Osteocyte (in vitro differentiated cells): ENCODE measurements at places on chromosomes 2 and 18. TPM values are rescaled to one million over a fixed set of nuclear protein-coding genes. Genes with fewer than 3 reads are reported as not detected.

DNA sequence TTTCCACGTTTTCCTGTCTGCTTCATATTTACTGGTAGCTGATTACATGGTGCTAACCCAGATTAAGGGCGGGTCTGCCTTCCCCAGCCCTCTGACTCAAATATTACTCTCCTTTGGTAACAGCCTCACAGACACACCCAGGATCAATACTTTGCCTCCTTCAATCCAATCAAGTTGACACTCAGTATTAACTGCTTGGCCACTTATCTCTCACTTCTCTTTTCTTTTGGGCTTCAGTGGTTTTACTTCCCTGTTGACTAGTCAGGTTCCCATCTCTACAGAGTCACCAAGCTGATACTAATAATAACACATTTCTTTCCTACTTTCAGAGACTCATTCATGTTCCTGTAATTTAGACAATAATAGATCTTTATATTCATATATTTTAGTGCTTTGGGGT lies 302.2 kb upstream of the MAP2 start:
- H3K27me3 ChIP-seq, result no peaks in the 10 kb centered on the region
- no peaks in the 10 kb centered on the region for H3K4me1 ChIP-seq
- no peaks in the 10 kb centered on the region for H3K36me3 ChIP-seq
- no peak for DNase-seq
- H3K4me3 ChIP-seq, result no peak overlapping the region
- no peak overlapping the region for H3K27ac ChIP-seq

- H3K36me3 ChIP-seq, result no peaks in the 10 kb centered on the region
- H3K4me3 ChIP-seq, result no peak overlapping the region
- H3K27me3 ChIP-seq, result peaks cover 6% of the 10 kb centered on the region
- no peaks in the 10 kb centered on the region for H3K4me1 ChIP-seq
- H3K27ac ChIP-seq, result no peak overlapping the region
Observed at GRCh38 chr18:5720132-5720531, 175.2 kb downstream of the TMEM200C start.

DNA sequence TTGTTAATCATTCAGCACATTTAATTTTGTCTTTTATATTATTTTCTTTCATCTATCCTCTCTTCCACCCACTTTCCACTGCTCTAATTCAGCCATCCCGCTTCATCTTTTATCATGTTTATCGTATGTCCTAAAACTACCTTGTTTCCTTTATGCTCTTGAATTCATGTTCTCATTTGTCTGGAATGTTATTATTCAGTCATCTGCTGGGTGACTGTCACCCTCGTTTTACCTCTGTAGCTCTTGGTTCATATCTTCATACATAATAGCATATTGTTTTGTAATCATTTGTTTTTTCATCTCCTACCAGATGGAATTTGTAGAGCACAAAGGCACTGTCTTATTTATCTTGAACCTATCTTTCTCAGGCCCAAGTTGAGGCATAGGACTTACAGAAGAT lies 37.0 kb downstream of the SMCHD1 start:
- H3K36me3 ChIP-seq, result peaks cover 54% of the 10 kb centered on the region
- H3K4me1 ChIP-seq, result no peaks in the 10 kb centered on the region
- DNase-seq, result no peak
- H3K4me3 ChIP-seq, result no peak overlapping the region
- no peaks in the 10 kb centered on the region for H3K27me3 ChIP-seq

DNA sequence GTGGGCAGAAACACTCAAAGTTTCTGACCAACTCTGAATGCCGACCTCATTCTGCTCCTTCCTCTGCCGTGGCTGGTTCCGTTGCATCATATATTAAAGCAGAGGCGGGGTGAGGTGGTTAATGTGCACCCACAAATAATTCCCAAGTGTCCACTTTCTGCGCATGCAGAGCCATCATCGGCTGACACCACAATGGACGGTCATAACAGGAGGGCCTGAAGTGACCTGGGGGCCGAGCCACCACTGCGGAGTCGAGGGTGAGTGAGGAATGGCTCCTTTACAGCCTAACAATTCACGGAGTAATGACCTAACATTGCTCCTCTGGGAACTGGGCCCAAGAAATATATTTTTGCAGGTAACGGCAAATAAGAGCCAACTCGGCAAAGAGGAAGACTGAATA lies 32.9 kb upstream of the GLI2 start:
- peaks cover 36% of the 10 kb centered on the region for H3K4me1 ChIP-seq
- DNase-seq, result no peak
- H3K36me3 ChIP-seq, result no peaks in the 10 kb centered on the region
- no peak overlapping the region for H3K4me3 ChIP-seq
- no peaks in the 10 kb centered on the region for H3K27me3 ChIP-seq

- peak overlapping the region; percentile 76 for H3K27ac ChIP-seq
- peaks cover 59% of the 10 kb centered on the region for H3K4me1 ChIP-seq
- H3K36me3 ChIP-seq, result peaks cover 88% of the 10 kb centered on the region
Observed at GRCh38 chr2:215367662-215368492, 56.0 kb downstream of the ATIC start.

DNA sequence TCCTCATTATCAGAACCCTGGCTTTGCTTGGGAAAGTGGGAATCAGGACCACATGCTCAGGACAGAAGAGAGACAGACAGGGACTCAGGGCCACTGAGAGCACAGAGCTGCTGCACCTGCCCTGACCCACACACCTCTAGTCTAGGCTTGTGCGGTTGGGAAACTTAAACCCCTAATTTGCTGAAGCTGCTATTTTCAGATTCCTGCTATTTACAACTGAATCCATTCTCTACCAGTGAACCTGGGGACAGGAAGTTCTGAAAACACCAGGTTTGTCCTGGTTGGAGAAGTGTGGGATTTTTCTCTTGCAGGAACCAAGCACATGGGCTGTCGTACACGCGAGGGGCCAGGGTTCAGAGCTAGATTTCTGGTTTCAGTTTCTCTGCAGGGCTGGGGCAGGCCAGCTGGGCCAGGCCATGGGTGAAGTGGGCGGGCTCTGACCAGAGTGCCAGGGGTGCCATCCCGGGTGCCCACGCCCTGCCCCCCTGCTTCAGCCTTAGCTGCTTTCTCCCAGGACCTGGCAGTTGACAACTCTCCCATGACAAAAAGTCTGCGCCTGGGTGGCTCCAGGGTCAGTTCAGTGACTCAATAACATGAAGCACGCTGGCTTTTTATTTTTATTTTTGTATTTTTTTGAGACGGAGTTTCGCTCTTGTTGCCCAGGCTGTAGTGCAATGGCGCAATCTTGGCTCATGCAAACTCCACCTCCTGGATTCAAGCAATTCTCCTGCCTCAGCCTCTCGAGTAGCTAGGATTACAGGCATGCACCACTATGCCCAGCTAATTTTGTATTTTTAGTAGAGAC lies 51.3 kb upstream of the SLC1A4 start:
- no peak for DNase-seq
- H3K36me3 ChIP-seq, result no peaks in the 10 kb centered on the region
- H3K4me1 ChIP-seq, result peaks cover 4% of the 10 kb centered on the region
- H3K27ac ChIP-seq, result no peak overlapping the region
- no peak overlapping the region for H3K4me3 ChIP-seq

DNA sequence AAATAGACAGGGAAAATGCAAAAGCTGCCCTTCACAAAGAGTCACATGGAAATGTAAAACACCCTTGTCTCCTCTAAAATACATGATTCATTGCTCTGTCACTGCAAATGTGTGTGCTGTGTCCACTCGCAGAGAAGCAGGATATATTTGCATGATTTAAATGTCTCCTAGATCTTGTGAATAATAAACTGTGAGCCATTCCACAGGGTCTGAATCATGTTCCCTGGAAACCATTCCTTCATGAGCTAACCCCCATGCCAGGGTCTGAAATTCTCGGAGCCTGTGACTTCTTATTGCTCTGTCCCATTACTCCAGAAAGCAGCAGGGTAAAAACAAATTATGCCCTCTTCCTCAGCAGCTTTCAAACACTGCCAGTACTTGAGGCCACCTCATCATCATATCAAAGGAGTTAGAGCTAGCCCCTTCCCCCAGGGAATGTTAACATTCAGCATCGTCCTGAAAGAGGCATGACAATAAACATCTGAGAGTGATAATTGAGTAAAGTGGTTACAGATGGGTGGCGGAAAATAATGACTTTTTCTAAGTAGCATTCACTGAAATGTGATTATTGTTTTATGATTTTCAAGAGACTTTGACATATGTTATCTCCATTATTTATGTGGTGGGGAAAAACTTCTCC lies 11.7 kb upstream of the CNGA3 start:
- no peaks in the 10 kb centered on the region for H3K36me3 ChIP-seq
- H3K4me1 ChIP-seq, result peaks cover 16% of the 10 kb centered on the region
- DNase-seq, result no peak
- no peak overlapping the region for H3K4me3 ChIP-seq

- peaks cover 5% of the 10 kb centered on the region for H3K36me3 ChIP-seq
- H3K4me3 ChIP-seq, result no peak within 1 kb of the TSS
- no peaks in the 10 kb centered on the region for H3K4me1 ChIP-seq
- H3K27ac ChIP-seq, result no peak within 1 kb of the TSS
Observed at GRCh38 chr18:24460388-24460787, at the start of gene HRH4. TSS of gene HRH4 (plus strand) at chr18:24460637. CDS start at chr18:24460729, 92 bp downstream.

- no peaks in the 10 kb centered on the region for H3K36me3 ChIP-seq
- H3K4me1 ChIP-seq, result peaks cover 15% of the 10 kb centered on the region
- no peaks in the 10 kb centered on the region for H3K27me3 ChIP-seq
- H3K27ac ChIP-seq, result no peak overlapping the region
Observed at GRCh38 chr18:63189041-63189440, 130.5 kb downstream of the BCL2 start.

GRCh38 chr2:168970711-168971233 lies 60.4 kb downstream of the ABCB11 start:
- peaks cover 3% of the 10 kb centered on the region for H3K27me3 ChIP-seq
- H3K27ac ChIP-seq, result no peak overlapping the region
- no peaks in the 10 kb centered on the region for H3K36me3 ChIP-seq
- no peaks in the 10 kb centered on the region for H3K4me1 ChIP-seq

DNA sequence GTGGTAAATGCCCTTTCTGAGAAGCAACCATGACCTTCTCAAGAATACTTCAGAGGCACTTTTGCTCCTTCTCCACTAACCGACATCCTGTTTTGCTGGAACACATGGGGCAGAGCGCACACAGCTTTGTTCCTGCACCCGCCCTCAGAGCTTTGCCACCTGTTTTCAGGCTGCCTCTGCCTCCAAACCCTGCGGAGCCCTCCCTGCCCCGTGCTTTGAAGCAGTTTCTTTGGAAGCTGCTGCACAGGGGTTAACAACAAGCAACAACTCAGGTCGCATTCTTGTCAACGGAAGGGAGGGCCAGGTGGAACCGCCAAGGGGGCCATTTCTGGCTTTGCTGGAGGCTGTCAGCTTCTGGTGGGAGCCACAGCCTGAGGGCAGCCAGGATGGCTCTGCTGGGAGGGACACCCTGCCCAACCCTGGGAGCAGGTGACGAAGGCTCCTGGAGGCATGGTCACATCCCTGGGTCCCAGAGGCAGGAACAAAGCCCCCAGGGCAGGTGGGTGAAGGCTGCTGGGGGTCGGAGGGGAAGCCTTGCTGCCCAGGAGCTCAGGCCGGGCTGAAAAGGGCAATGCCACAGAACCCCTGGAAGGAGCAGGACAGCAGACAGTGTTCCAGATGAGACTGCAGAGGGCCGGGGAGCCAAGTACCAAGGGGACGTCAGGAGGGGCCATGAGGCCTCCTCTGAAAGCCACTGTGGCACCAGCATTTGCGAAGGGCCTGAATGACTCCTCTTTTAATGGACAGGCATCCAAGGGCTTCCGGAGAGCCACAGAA lies 46.8 kb downstream of the MRPS5 start:
- no peak overlapping the region for H3K27ac ChIP-seq
- peaks cover 35% of the 10 kb centered on the region for H3K27me3 ChIP-seq
- no peak overlapping the region for H3K4me3 ChIP-seq
- H3K4me1 ChIP-seq, result peaks cover 5% of the 10 kb centered on the region
- no peak for DNase-seq
- no peaks in the 10 kb centered on the region for H3K36me3 ChIP-seq

- no peaks in the 10 kb centered on the region for H3K27me3 ChIP-seq
- DNase-seq, result no peak
Observed at GRCh38 chr18:47883771-47884413, 46.6 kb downstream of the SMAD2 start.

GRCh38 chr2:181304011-181304844 lies 153.0 kb upstream of the ITGA4 start:
- no peak for DNase-seq
- no peak overlapping the region for H3K4me3 ChIP-seq
- H3K27me3 ChIP-seq, result no peaks in the 10 kb centered on the region
- no peak overlapping the region for H3K27ac ChIP-seq

DNA sequence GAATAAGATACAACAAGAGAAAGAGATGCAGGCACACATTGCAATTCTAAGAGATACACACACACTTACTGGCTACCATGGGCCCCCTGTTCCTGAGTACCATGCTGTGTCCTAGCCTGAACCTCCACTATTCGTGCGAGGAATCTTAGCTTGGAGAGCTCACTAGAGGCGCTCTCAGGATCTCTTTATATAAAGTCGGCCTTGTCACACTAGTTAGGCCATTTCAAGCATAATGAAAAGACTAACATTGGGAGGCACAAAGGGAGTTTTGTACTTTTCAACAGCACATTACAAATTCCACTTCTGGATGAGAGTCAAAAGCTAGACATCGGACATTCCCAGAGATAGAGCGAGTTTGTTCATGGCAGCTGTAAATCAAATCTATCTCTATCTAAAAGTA lies 365.2 kb downstream of the DSEL start:
- no peak overlapping the region for H3K27ac ChIP-seq
- H3K4me3 ChIP-seq, result no peak overlapping the region
- peaks cover 10% of the 10 kb centered on the region for H3K27me3 ChIP-seq

- no peak for DNase-seq
- H3K36me3 ChIP-seq, result no peaks in the 10 kb centered on the region
- H3K27ac ChIP-seq, result no peak overlapping the region
- no peak overlapping the region for H3K4me3 ChIP-seq
Observed at GRCh38 chr2:156118753-156119416, 213.6 kb downstream of the NR4A2 start.

- peaks cover 16% of the 10 kb centered on the region for H3K4me1 ChIP-seq
- H3K27me3 ChIP-seq, result peaks cover 12% of the 10 kb centered on the region
- no peaks in the 10 kb centered on the region for H3K36me3 ChIP-seq
- H3K4me3 ChIP-seq, result no peak overlapping the region
- no peak overlapping the region for H3K27ac ChIP-seq
- DNase-seq, result no peak
Observed at GRCh38 chr2:239021224-239021623, 173.3 kb downstream of the TWIST2 start.

GRCh38 chr2:47724221-47724981 lies 58.5 kb upstream of the MSH6 start:
- no peak overlapping the region for H3K27ac ChIP-seq
- H3K27me3 ChIP-seq, result peaks cover 24% of the 10 kb centered on the region
- no peak for DNase-seq
- no peaks in the 10 kb centered on the region for H3K36me3 ChIP-seq
- no peaks in the 10 kb centered on the region for H3K4me1 ChIP-seq

DNA sequence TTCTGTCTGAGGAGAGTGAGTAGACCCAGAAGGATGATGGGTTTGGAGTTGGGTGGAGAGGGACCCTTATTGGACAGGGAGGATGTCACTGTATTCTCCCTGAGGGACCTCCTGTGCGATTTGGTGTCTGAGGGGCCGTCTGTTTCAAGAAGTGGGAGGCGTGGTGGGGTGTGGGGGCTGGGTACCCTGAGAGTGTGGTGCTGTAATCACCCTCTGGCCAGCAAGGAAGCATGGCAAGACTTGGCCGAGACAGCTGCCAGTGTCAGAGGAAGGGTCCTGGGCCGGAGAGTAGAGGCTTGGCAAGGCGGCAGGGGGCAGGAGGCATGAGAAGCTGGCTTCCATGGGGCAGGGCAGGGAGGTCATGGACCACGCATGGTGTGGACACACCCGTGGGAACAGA lies 43.1 kb downstream of the CTIF start:
- H3K27ac ChIP-seq, result peak overlapping the region; percentile 88
- peak overlapping the region; percentile 37 for H3K4me3 ChIP-seq
- no peaks in the 10 kb centered on the region for H3K27me3 ChIP-seq
- no peak for DNase-seq

GRCh38 chr2:143725400-143725799 lies 596.2 kb downstream of the ARHGAP15 start:
- no peak for DNase-seq
- no peak overlapping the region for H3K4me3 ChIP-seq
- no peaks in the 10 kb centered on the region for H3K27me3 ChIP-seq
- no peaks in the 10 kb centered on the region for H3K4me1 ChIP-seq

VIT gene
- total RNA-seq, result 10.7 and 11.4 TPM in 2 replicates

GREB1L gene
- total RNA-seq, result 0.60 and 0.70 TPM in 2 replicates

UNC80 gene
- total RNA-seq, result not detected in 2 replicates

POTEJ gene
- not detected in 2 replicates for total RNA-seq
